ENCODE measurements at places on chromosomes 2 and 18.

DNA sequence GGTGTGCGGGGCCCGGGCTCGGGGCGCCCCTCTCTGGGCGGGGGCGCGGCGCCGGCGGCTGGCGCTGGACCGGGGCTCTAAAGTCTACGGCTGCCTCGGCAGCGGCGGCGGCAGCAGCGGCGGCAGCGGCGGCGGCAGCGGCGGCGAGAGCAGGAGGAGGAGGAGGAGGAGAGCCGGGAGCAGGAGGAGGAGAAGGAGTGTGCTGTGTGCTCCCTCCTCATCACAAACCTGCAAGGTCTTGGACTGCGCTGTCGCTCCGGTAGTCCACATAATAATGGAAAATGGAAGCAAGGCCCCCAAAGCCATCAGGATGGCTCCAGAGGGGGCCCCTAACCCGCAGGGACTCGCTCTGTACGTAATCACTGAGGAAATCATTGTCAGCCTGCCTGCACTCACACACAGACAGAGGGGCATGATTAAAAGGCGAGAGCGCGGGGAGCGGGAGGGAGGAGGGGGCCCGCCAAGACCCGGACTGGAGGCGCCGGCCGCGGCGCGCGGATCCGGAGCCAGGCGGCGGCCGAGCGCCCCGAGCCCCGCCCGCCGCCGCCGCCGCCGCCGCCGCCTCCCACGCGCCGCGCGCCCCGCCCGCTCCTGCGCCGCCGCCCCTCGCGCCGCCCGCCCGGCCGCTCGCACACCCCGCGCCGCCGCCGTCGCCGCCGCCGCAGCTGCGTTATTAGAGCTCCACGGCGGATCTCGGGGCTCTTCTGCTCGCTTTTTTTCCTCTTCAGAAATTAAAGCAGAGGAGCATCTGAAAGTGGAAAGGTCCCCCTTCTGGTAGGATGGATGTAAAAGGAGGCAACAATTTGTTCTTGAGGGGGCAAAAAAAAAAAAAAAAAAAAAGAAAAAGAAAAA lies at the start of gene ZNF521:
Gene ZNF521, minus strand, starts transcription at position 390 of the 852 bp plus-strand sequence. CDS start 1,220 bp downstream, outside the sequence.
- DNase-seq, result peak; percentile 92

DNA sequence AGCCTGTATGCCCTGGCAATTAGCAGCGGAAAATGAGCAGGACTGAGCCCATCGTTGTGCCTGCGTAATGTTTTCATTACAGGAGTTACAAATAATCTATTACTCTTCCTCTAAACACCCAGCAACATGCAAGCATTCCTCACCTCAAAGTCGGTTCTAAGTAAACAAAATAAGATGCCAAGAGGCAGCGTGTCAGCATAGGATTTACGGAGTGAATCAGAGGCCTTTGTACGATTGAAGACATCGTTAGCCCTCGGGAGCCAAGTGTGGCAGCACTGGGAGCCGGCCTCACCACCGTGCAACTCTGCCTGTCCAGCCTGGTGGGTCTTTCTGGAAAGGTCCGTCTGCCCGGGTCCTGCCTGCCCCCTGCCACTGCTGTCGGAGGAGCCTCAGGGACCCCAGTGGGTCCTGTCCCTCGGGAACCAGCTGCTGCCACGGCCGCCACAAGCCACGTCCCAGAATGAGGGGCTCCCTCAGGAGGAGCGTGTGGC lies 80.1 kb upstream of the CTDP1 start:
- DNase-seq, result no peak

DNA sequence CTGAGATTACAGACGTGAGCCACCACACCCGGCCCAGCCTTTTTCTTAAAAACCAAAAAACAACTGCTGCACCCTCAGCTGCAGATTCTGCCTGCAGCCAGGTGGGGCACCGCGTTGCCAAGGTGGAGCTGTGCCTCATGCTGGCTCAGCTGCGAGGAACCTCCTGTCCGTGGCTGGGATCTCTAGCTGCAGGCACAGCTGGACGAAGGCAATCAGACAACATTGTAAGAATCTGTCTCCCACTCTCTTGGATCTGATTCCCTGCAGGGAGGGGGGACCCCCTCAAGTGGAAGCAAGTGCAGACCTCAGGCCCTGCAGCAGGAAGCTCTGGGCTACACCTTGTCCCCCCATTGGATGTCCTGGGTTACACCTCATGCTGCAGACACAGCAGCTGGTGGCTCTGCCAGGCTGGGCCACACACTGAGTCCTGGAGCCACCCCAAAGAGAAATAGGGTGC lies 24.1 kb downstream of the CIDEA start:
- DNase-seq, result no peak

- no peak for DNase-seq
Observed at GRCh38 chr2:86065512-86065911, 40.2 kb downstream of the POLR1A start.

DNA sequence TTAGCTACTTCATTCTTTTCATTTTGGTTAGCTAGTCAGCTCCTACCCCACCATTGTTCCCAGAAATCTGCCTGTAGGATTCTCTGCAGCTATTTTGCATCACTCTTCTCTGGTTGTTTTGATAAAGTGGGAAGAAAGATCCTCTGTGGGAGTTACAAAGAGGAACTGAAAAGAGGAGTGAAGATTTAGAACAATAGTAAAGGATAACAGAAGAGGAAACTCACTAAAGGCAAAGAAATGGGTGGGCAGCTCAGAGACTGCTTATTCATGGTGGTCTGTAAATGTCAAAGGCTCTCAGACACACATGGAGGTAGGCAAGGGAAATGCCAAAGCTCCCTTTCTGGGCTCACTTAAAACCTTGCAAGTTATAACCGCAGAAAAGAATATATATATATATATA lies 17.2 kb upstream of the CD207 start:
- DNase-seq, result no peak

GRCh38 chr2:62304429-62305417 lies 108.8 kb downstream of the B3GNT2 start:
- no peak for DNase-seq

DNA sequence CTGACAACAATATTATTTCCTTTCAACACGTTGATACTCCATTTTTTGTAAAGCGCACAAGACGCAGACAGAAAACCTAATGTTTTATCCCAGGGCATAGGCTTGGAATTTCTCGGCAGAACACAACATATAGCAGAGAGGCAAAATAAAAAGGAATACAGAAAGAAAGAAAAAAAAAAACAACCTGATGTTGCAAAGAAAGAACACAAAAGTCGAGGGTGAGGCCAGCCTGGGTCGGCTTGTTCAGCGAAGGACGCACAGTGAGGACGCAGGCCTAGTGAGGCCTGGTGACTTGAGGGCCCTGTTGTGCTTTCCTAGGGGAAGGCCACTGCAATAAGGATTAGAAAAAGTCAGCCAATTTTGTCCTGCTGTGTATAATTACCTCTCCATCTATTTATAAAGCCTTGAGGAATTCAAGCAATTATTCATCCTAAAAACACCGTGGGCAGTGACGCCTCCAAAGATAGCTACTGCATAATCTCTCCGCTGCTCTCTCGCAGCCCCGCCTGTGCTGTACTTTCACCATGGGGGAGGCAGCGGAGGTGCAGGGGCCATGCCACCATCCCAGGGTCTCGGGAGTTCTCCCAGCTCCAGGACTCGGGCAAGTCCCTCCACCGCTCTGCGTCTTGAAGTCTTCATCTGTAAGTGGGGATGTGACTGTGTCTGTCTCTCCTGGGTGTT lies 61.9 kb upstream of the SH3RF3 start:
- DNase-seq, result no peak

DNA sequence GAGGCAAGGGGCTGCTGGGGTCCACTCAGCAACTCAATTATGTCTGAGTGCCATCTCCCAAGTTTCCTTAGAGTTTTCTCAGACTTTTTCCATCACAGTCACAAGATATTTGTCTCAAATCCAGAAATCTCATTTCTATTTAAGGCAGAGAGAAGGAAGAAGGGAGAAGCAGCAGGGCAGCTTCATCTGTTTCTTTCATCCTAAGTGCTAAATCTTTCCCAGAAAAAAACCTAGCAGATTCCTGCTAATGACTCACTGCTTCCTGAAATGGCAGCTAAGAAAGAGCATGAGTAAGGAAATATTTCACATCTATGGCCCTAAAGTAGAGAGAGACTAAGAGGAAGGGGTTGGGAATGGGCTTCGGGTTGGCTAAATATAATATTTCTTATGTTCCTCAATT lies 88.0 kb downstream of the KYNU start:
- DNase-seq, result no peak

DNA sequence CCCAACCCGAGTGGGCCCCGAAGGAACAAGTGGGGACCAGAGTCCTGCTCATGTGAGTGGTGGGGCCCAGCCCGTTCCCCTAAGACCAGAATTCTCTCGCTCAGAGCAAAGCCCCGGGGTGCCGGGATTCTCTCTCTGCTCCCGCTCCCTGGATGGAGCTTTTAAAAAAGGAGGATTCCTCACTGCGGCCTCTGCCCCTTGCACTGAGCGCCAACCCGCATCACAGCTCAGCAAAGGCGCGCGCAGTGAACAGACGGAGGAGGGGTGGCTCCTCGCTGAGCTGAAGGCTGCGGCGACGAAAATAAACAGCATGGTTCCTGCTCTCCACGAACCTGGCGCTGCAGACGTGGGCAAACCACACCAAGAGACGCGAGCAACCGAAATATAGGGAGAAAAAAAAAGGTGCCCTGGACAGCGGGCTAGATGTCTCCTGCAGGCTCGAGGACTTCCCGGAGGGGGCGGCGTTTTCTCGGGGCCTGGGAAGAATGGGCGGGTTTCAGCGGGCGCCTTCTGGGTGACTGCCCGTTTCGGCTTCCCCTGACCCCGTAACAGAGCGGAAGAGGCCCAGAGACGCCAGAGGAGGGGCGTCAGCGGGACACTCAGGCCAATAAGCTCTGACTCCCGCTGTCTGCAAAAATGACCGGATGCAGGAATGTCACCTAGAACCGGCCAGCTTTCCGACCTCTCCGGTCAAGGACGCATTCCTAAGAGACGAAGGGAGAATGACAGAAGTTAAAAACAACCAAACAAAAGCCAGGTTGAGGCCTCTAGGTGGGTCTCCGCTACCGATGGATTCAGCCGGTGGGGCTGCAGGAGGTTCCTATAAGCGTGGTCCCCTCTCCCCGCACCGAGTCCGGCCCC lies 819 bp upstream of the KLF11 start:
- DNase-seq, result peak; percentile 48

GRCh38 chr2:225270053-225270452 lies 129.5 kb upstream of the NYAP2 start:
- no peak for DNase-seq

All from globus pallidus (tissue), 1 donor.